ENCODE measurements at places on chromosomes 6 and 20. TPM values are rescaled to one million over a fixed set of nuclear protein-coding genes. Genes with fewer than 3 reads are reported as not detected.

- H3K36me3 ChIP-seq = no peaks in the 10 kb centered on the region
- no peaks in the 10 kb centered on the region for H3K4me1 ChIP-seq
- no peak overlapping the region for H3K27ac ChIP-seq
- H3K27me3 ChIP-seq = no peaks in the 10 kb centered on the region
- H3K4me3 ChIP-seq = no peak overlapping the region
- DNase-seq = no peak
These were observed 58.2 kb downstream of the ZHX3 start for GRCh38 chr20:41259309-41259708.

CRISP3 gene
- 0.85 TPM for total RNA-seq

DNA sequence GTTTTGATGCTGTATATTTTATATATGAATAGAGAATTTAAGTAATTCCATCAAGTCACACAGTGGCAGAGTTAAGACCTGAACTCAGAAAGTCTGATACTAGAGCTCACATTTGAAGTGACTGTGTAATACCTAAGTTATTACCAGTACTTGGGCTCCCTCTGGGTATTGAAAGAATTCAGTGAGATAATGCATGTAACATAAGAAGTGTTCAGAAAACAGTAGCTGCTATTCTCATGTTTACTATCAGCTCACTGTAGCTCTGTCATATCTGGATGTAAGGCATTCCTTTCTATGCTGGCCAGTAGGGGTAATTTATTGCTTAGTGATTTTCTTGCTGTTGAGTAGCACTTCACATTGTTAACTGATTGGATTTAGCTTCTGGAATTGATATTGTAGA lies 44.6 kb downstream of the NKX2-4 start:
- H3K27me3 ChIP-seq = no peaks in the 10 kb centered on the region
- H3K27ac ChIP-seq = no peak overlapping the region
- H3K4me3 ChIP-seq = no peak overlapping the region
- peaks cover 2% of the 10 kb centered on the region for H3K4me1 ChIP-seq

GRCh38 chr6:11021003-11021402 lies 23.1 kb downstream of the ELOVL2 start:
- no peak overlapping the region for H3K4me3 ChIP-seq
- H3K4me1 ChIP-seq = peaks cover 8% of the 10 kb centered on the region
- no peak overlapping the region for H3K27ac ChIP-seq
- no peaks in the 10 kb centered on the region for H3K27me3 ChIP-seq
- no peaks in the 10 kb centered on the region for H3K36me3 ChIP-seq

DNA sequence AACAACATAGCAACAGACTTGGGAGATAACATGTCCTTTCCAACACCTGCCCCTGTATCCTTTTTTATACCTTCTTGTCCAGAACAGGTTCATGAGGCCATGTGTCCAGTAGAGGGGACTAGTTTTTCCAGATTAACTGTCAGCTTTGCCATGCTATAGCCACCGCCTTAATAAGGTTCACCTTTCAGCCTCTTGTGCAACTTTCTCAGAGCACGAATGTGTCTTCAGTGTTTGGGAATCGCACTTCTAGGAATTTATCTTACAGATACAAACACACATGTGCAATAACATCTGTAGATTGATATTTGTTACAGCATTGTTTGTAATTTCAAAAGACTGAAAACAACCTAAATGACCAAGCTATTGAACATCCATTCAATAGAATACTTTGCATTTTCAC lies 21.4 kb downstream of the NCR2 start:
- no peak overlapping the region for H3K4me3 ChIP-seq
- no peak for DNase-seq
- H3K4me1 ChIP-seq = no peaks in the 10 kb centered on the region
- peaks cover 2% of the 10 kb centered on the region for H3K36me3 ChIP-seq

DNA sequence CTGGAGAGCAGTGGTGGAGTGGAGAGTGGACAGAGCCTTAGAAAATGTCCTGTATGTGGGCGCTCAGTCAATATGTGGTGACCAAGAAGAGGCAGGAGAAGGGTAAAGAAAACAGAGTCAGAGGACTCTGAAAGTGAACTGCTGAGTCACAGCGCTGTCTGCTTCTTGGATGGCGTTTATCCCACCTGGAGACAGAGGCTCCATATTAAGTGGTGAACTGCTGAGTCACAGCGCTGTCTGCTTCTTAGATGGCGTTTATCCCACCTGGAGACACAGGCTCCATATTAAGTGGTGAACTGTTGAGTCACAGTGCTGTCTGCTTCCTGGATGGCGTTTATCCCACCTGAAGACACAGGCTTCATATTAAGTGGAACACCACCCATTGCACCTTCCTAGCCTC lies 119.3 kb upstream of the RALGAPA2 start:
- no peaks in the 10 kb centered on the region for H3K4me1 ChIP-seq
- no peaks in the 10 kb centered on the region for H3K36me3 ChIP-seq
- no peak overlapping the region for H3K4me3 ChIP-seq
- H3K27me3 ChIP-seq = peaks cover 53% of the 10 kb centered on the region
- DNase-seq = no peak
- H3K27ac ChIP-seq = no peak overlapping the region

DNAAF9 gene
- total RNA-seq = 20.2 TPM

GRCh38 chr6:4264601-4265000 lies 129.2 kb upstream of the ECI2 start:
- H3K4me1 ChIP-seq = peaks cover 27% of the 10 kb centered on the region
- H3K27ac ChIP-seq = no peak overlapping the region
- no peak overlapping the region for H3K4me3 ChIP-seq
- DNase-seq = no peak
- no peaks in the 10 kb centered on the region for H3K27me3 ChIP-seq

DNA sequence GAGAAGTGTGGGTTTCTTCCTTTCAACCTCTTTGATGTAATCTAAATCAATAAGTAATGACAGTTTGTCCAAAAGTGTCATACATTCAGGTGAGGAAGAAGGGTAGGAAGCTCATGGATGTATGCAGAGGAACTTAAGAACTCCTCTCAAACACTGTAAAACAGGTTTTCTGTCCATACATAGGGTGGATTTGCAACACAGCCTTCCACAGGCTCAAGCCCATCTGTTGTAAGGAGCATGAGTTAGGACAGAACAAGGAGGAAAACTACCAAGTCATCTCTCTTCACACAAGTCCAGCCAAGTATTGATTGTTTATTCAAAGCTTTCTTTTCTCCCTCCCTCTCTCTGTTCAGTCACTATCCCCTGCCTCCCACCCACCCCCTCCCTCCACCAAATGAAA lies 49.0 kb upstream of the CDYL start:
- H3K27ac ChIP-seq = no peak overlapping the region
- no peak for DNase-seq
- peaks cover 18% of the 10 kb centered on the region for H3K4me1 ChIP-seq

GRCh38 chr20:57056651-57057050 lies 209.8 kb downstream of the BMP7 start:
- no peak overlapping the region for H3K4me3 ChIP-seq
- DNase-seq = no peak
- peaks cover 7% of the 10 kb centered on the region for H3K27me3 ChIP-seq
- H3K36me3 ChIP-seq = no peaks in the 10 kb centered on the region
